ENCODE measurements at places on chromosomes 2 and 18.

DNA sequence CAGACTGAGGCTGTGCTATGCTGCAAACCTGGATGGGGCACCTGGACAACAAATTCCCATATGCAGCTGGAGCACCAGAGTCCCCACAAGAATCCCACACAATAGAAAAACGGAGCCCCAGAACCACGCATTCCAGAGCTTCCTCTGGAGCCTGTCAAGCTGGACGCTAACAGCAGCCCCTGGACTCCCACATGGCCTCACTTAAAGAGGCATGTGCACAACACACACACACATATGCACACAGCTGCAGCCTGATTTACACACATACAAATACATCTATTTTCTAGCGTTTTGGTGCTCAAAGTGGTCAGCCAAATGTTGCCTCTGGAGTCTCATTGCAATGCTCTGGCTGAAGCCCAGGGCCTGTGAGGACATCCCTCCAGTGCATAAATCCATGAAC lies 632.7 kb upstream of the ID2 start:
- no peak for DNase-seq

- DNase-seq = no peak
These were observed 217.5 kb downstream of the CAMKMT start for GRCh38 chr2:44579115-44579836.

DNA sequence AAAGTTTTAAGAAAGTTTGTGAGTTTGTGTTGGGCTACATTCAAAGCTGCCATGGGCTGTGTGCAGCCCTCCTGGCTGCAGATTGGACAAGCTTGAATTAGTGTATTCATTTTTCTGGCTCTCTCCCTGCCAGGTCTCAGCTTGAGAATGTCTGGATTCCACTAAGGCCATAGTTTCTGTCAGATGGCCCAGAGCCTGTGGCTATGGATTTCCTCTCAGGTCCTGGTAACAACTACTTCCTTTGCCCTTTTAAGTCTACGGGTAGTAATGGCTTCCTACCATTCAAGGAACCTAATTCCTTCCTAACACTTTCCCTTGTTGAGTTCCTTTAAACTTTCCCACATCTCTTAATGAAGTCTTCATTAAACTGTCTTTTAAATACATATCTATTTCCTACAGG lies 24.3 kb upstream of the PSMD14 start:
- DNase-seq = no peak

DNA sequence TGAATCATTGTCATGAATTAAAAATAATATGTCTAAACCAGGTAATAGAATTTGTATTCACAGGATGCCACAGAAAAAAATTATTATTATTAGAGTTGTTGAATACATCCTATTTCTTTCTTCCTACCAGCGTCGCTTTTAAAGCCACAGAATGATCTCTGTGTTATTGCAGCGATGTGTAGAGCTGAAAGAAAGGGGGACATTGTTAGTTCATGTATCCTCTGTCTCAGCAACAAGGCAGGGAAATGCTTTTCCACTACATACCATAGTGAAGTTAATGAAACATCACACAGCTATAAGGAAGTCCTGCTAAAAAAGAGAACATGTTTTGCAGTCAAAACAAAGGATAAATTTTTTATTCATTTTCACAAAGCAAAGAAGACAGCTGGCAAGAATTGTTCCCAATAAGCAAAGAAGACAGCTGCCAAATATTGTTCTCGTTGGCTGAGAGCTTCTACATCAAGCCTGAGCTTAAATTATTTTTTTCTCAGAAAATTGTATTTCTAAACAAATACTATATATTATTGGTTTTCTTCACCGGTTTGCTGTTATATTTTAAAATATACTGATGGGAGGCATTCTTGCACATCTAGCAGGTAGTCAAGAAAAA lies 1234.4 kb downstream of the SUCLG1 start:
- DNase-seq = no peak

DNA sequence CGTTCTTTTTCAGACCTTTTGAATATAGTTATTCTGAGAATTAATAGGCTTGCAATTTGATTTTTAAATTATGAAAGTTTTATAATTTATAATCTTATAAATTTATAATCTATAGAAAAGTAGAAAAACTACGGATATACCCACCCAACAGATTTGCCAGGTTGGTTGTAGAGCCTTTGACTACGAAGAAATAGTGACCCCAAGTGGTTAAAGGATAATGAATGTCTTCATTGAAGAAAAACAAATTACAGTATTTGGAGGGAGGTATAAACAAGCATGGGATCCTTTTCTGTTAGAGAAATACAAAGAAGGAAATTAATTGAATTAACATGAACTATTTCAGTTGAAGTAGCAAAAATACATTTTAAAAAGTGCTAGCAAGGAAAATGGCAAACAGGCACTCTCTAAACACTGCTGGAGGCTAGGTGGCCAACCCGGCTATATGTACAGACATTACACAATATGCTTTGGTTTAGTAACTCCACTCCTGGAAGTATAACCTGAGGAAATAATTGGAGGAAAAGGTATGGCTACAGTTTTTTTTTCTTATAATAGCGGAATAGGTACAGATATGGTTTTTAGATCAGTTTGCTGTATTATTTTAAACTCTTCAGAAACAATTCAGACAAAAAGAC lies 110.9 kb downstream of the MIB1 start:
- DNase-seq = no peak

- no peak for DNase-seq
These were observed 72.1 kb downstream of the COL3A1 start for GRCh38 chr2:189046320-189046719.

- DNase-seq = no peak
These were observed 51.1 kb downstream of the CAPN13 start for GRCh38 chr2:30756051-30756719.

- no peak for DNase-seq
These were observed 104.0 kb upstream of the ARHGAP28 start for GRCh38 chr18:6625481-6625880.

- no peak for DNase-seq
These were observed 177.9 kb upstream of the ARL4C start for GRCh38 chr2:234674781-234675201.

- DNase-seq = no peak
These were observed 108.6 kb downstream of the EHBP1 start for GRCh38 chr2:62814123-62814522.

GRCh38 chr2:153109793-153110192 lies 368.8 kb downstream of the RPRM start:
- no peak for DNase-seq

- DNase-seq = no peak
These were observed 96.8 kb downstream of the GPD2 start for GRCh38 chr2:156532989-156533388.

DNA sequence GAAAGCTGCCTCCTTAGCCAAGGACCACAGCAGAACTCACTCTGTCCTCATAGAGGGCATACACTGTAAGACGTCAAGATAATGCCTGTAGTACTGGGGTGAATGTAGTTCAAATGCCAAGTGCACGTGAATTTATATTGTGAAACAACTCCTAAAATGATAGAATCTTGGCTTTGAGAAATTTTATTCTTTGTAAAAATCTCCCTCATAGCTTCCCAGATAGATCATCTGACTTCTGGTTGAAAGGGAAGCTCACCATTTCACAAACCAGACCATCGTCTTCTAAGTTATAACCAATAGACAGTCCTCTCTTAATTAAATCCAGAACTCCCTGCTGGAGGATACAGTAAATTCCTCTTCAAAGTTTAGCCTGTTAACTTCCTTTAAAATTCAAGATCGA lies 110.9 kb upstream of the MSTN start:
- DNase-seq = no peak

DNA sequence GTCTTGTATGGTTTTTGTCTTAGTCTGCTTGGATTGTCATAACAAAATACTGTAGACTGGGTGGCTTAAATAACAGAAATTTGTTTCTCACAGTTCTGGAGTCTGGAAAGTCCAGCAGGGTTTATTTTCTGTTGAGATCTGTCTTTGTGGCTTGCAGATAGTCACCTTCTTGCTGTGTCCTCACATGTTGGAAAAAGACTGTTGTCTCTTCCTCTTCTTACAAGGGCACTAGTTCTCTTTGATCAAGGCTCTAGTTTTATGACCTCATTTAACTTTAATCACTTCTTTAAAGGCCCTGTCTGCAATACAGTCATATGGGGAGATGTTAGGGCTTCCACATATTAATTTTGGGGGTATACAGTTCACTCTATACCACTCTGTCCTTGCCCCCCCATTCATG lies 56.5 kb downstream of the NBEAL1 start:
- DNase-seq = no peak

DNA sequence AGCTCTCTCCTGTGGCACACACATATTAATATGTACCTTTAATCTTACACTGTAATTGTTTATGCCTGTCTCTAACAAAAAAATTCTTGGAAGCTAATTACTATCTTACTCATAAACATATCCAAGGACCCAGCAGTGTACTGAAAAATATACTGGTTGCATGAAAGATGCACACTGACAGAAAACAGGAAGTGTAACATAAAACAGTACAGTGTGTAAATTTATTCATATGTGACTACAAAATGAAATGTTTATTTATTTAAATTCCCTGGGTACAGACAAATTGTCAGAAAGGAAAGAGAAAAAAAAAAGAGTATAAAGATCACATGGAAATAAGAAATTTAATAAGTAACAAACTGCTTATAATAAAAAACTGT lies 28.5 kb downstream of the TMEM131 start:
- no peak for DNase-seq
